ENCODE measurements at places on chromosomes 4 and X. TPM values are rescaled to one million over a fixed set of nuclear protein-coding genes. Genes with fewer than 3 reads are reported as not detected.

DNA sequence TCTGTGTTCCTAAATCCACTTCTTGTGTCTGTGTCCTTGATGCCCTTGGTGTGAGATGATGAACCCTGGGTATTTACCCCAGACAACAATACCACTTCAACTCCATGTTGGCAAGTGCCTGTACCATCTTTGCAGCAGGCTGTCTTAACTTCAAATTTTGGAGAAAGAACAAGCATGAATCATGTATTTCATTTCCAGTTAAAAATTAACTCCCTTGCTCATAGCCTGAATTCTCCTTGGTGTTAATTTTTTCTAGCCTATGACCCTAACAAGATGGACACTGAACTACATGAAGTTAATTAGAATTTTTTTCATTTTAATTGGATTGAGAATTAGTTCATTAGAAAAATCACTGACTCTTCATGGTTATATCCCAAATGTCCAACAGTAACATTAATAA lies 267.8 kb upstream of the INTU start:
- DNase-seq: no peak

DNA sequence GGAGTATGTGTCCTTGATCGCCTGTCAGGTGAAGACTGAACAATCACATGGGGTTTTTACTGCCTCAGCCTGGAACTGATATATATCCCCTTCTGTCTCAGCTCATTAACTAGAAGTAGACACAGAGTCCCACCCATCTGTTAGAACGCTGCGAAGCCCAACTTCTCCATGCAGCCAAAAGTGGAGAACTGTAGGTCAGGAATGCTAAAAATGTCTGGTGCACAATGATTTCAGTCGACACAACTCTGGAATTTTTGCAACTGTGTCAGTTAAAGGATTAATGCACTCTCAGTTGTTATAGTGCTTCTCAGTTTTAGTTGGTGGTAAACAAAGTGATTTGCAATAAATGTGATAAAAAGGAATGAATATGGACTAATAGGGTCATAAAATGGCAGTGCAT lies 287.2 kb downstream of the INPP4B start:
- no peak for DNase-seq

DNA sequence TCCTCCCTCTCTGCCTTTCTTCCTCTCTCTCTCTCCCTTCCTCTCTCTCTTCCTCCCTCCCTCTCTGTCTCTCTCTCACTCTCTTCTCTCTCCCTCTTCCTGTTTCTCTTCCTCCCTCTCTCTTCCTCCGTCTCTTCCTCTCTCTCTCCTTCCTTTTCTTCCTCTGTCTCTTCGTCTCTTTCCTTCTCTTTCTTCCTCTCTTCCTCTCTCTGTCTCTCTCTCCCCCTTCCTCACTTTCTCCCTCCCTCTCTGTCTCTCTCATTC lies 295.3 kb downstream of the ASMT start:
- no peak for DNase-seq

Gene GJB1
- not detected for total RNA-seq

DNA sequence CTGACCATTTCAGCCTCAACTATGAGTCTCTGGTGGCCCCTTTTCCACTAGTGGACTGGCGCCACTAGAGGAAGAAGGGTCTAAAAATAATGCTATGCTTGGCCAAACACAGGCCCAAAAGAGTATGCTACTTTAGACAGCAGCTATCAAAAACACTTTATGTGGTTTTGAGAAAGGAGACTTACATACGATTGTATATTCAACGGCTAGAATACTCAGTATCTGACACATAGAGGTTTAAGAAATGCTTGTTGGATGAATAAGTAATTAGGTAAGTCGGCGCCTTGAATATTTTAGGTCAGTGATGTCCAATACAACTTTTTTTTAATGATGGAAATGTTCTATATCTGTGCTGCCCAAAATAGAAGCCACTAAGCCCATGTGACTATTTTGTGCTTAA lies 25.7 kb upstream of the TMPRSS11A start:
- DNase-seq: no peak

GRCh38 chr4:140743194-140743931 lies 12.8 kb downstream of the TBC1D9 start:
- DNase-seq: no peak

DNA sequence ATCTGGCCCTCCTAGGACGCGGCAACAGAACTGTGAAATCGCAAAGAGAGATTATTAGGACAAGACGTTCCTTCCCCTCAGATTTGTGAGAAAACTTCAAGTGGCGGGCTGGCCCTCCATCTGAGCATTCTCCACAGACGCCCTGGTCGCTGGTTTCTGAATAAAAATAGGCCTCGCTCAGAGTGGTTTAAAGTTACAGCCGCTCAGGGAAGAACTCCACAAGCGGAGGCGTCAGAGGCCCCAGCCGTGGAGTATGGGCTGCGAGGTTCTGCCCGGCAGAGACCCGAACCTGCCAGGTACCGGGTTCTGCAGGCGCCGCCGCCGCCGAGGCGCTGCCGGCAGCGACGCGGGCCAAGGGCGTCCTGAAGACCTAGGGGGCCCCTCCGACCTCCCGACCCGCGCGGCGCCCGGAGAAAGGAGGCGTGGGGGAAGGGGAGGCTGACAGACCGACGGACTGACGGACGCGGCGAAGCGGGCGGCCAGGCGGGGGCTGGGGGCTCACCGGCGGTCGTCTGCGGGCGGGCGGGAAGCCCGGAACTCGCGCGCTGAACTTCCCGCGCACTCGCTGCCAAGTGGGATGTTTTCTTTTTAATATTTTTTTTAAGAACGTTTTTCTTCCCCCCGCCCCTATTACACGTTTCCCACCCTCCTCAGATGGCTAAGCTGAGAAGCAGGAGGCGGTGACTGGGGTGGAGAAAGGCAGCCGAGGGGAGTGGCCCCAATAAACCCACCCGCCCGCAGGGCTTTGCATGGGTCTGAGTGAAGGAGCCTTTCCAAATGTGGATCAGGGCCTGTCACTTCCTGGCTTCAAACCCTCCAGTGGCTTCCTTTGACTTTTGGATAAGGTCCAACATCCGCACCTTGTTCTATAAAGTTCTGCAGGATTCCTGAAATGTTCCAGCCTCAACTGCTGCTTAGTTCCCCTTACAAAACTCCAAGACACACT lies at the start of gene PABPC4L:
PABPC4L (minus strand) TSS at position 574 of the 946 bp plus-strand sequence. CDS start 770 bp downstream, outside the sequence.
- no peak for DNase-seq

GRCh38 chr4:40251366-40251765 lies 54.5 kb downstream of the RHOH start:
- no peak for DNase-seq

Gene FRMD7
- not detected for total RNA-seq

GRCh38 chr4:3765271-3766035 lies 732 bp upstream of the ADRA2C start:
- DNase-seq: no peak

Gene SH3TC1
- 6.4 TPM for total RNA-seq

- no peak for DNase-seq
Observed at GRCh38 chr4:138788857-138789256, 226.7 kb upstream of the NOCT start.

DNA sequence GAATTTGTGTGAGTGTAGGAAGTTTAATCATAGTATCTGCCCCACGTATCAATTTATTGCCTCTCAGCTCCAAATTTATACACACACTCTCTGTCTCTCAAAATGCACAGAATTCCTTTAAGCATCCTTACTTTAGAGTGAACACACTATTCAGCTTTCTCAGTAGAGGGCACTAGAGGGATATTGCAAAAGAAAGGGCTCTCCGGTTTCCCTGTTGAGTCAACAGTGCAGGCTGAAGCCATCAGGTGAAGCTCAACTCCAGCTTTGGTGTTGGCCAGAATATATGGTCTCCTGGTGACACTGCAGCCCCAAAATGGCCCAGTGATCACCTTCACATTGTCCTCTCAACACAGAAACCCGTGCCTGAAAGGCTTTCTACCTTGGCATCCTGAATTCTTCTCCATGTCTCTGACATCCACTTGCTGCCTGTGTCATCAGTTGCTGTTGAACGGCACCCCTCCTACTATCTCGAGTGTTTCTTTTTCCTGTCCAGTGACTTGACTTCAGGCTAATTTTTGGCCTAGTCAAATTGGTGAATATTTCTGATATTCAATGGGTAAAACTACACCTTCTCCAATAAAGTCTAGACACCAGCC lies 670.5 kb downstream of the GABRG1 start:
- no peak for DNase-seq

- no peak for DNase-seq
Observed at GRCh38 chrX:143165778-143166177, 140.1 kb downstream of the SPANXN4 start.

Gene DMRTC1
- not detected for total RNA-seq

DNA sequence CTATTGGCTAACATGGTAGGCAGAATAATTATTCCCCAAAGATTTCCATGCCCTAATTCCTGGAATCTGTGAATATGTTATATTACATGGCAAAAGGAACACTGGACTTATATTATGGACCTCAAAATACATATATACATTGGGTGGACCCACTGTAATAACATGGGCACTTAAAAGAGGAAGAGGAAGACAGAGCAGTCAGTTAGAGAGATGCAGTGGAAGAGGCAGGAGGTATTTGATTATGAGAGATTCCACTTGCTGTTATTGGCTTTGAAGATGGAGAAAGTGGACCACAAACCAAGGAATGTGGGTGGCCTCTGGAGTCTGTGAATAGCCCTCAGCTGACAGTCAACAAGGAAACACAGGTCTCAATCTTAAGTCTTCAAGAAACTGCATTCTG lies 14.0 kb upstream of the ART3 start:
- no peak for DNase-seq
